Right cardiac atrium (tissue), 5 donors: ENCODE measurements at places on chromosomes 5 and 9. TPM values are rescaled to one million over a fixed set of nuclear protein-coding genes. Genes with fewer than 3 reads are reported as not detected.

Gene NME5
- 6.1 TPM for polyA plus RNA-seq

Gene CEL
- polyA plus RNA-seq, result 2.8 TPM

Gene BARHL1
- not detected for polyA plus RNA-seq

Gene SUSD3
- polyA plus RNA-seq, result 0.16 TPM

Gene PCDHGB4
- 2.0 TPM for polyA plus RNA-seq

Gene SEMA4D
- 13.0 TPM for polyA plus RNA-seq

Gene FLT4
- polyA plus RNA-seq, result 4.8 TPM

Gene MVB12B
- 5.8 TPM for polyA plus RNA-seq

Gene EIF4E1B
- not detected for polyA plus RNA-seq
